Testis (tissue), 5 donors: ENCODE measurements at places on chromosomes 7 and 10.

DNA sequence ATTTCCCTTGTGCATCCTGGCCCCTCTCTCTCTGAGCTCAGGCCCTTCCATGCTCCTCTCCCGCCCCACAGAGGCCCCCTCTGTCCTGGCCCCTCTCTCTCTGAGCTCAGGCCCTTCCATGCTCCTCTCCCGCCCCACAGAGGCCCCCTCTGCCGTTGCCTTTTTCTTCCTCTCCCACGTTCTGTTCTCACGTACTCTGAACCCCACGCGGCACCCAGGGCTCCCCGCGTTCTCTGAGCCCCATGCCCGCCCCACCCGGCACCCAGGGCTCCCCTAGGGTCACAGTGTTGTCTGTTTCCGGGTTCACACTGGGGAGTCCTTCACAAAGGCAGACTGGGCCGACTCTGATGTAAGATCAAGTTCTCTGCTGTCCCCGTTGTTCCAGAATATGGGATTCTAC lies 336.8 kb downstream of the DNAJB6 start:
- no peak overlapping the region for H3K27ac ChIP-seq
- H3K36me3 ChIP-seq, result no peaks in the 10 kb centered on the region

DNA sequence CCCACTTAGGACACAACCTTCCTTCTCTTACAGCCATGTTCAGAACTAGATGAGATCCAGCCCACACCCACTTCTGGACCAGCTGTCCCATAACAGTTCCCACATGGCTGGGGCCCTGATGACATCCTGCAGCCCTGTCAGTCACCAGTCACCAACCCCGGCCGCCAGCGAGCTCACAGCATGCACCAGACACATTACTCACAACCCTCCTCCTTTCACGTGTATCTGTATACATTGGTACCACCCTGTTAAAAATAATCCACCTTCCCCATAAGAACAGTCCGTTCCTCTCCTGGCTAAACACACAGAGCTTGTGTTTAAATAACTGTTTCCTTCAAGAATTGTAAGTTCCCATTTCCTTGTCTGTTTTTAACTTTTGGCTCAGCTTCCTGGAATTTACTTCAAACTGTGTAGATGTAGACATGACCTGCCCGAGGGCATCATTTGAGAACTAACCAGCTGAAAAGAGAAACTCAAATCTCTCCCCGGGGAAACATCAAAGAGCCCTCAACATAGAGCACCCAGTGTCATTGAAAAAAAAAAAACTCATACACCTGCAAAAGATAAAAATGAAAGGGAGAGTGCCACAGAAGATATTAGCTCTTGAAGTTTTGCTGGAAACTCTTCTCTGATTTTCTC lies 26.0 kb upstream of the PRLHR start:
- H3K36me3 ChIP-seq, result no peaks in the 10 kb centered on the region
- no peak for DNase-seq

DNA sequence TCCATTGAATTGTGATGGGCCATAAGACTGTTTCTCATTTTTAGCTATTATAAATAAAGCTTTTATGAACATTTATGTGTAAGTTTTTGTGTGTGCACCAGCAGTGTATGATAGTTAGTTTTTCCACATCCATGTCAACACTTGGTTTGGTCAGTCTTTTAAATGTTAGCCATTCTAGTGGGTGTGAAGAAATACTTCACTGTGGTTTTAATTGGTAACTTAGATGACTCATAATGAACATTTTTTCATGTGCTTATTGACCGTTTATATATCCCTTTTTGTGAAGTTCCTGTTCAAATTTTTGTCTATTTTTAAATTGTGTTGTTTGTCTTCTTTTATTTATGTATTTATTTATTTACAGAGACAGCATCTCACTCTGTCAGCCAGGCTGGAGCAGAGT lies 23.6 kb upstream of the PDK4 start:
- no peaks in the 10 kb centered on the region for H3K4me1 ChIP-seq
- no peak overlapping the region for H3K4me3 ChIP-seq
- no peak for DNase-seq

GRCh38 chr7:49708590-49708989 lies 64.8 kb upstream of the VWC2 start:
- no peak for DNase-seq
- H3K4me1 ChIP-seq, result no peaks in the 10 kb centered on the region
- H3K27ac ChIP-seq, result no peak overlapping the region
- no peaks in the 10 kb centered on the region for H3K36me3 ChIP-seq

- H3K36me3 ChIP-seq, result no peaks in the 10 kb centered on the region
- H3K27ac ChIP-seq, result no peak overlapping the region
- DNase-seq, result no peak
- no peaks in the 10 kb centered on the region for H3K27me3 ChIP-seq
Observed at GRCh38 chr7:14988941-14989340, 86.4 kb upstream of the DGKB start.

- H3K36me3 ChIP-seq, result no peaks in the 10 kb centered on the region
- H3K27ac ChIP-seq, result no peak overlapping the region
- no peak for DNase-seq
- H3K4me1 ChIP-seq, result no peaks in the 10 kb centered on the region
- no peaks in the 10 kb centered on the region for H3K27me3 ChIP-seq
Observed at GRCh38 chr7:134943785-134944400, 42.4 kb upstream of the AGBL3 start.

DNA sequence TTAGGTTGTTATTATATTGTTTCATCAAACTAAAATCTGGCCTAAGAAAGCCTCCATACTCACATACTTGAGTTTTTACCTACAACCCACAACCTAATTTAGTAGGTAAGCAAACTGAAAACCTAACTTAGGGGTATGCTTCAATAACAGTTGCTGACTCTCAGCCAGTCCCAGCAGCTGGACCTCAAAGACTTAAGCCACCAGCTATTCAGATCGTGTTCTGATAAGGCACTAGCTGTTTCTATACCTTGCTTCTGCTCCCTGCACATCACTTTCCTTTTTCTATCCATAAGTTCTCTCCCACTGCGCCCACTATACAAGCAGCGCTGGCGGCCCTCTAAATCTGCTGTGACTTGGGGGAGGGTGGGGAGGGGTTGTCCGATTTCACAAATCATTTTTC lies 42.3 kb downstream of the SUGCT start:
- no peaks in the 10 kb centered on the region for H3K36me3 ChIP-seq
- no peak overlapping the region for H3K27ac ChIP-seq
- no peak for DNase-seq
- H3K27me3 ChIP-seq, result no peaks in the 10 kb centered on the region
- H3K4me1 ChIP-seq, result no peaks in the 10 kb centered on the region

DNA sequence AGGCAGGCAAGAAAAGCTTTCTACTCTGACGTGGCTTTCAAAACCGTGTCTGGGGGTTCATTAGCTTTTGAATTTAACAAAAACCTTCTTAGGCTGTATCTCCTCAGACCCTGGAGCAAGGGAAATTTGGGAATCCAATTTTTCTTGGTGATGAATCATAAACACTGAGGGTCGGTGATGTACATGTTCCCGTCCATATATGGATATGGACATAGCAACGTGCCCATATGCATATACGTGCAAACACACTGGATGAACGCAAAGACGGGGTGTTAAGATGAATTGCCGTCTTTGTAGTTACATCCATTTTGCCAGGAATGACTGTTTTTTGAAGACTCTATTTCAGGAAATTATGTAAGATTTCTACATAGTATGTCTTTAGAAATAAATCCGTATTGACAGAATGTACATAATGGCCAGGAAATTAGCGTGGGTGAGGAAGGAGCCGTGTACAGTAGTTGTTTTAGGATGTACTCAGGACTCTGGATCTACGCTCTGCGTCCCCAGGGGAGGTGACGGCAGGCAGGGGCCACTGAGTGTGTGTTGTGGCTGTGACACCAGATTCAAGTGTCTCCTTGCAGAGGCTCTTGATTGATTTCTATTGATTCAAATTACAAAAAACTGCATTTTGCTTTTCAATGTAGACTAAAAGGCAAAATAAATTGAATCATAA lies 238.2 kb downstream of the DNAJB6 start:
- no peak overlapping the region for H3K27ac ChIP-seq
- H3K4me3 ChIP-seq, result no peak overlapping the region
- no peak for DNase-seq
- H3K27me3 ChIP-seq, result no peaks in the 10 kb centered on the region

- no peak for DNase-seq
- H3K27ac ChIP-seq, result no peak overlapping the region
- H3K27me3 ChIP-seq, result no peaks in the 10 kb centered on the region
- no peaks in the 10 kb centered on the region for H3K4me1 ChIP-seq
Observed at GRCh38 chr10:73898730-73899410, 12.1 kb upstream of the PLAU start.

GRCh38 chr7:85528581-85528980 lies 341.7 kb upstream of the SEMA3D start:
- no peak overlapping the region for H3K4me3 ChIP-seq
- H3K36me3 ChIP-seq, result no peaks in the 10 kb centered on the region
- no peaks in the 10 kb centered on the region for H3K4me1 ChIP-seq
- no peaks in the 10 kb centered on the region for H3K27me3 ChIP-seq

- no peak for DNase-seq
- H3K27ac ChIP-seq, result no peak overlapping the region
- H3K4me3 ChIP-seq, result no peak overlapping the region
- H3K4me1 ChIP-seq, result no peaks in the 10 kb centered on the region
- H3K27me3 ChIP-seq, result no peaks in the 10 kb centered on the region
- no peaks in the 10 kb centered on the region for H3K36me3 ChIP-seq
Observed at GRCh38 chr10:120931999-120932398, 80.8 kb downstream of the WDR11 start.
